ENCODE measurements at places on chromosomes 6 and 20. TPM values are rescaled to one million over a fixed set of nuclear protein-coding genes. Genes with fewer than 3 reads are reported as not detected.

Gene GLP1R
- not detected for total RNA-seq

Gene XKR7
- total RNA-seq = under 0.01 TPM

Gene KCNG1
- total RNA-seq = 15.2 TPM

Gene ZBP1
- not detected for total RNA-seq

Gene VWA7
- total RNA-seq = 0.50 TPM

Gene EXOC2
- total RNA-seq = 40.3 TPM

Gene GSTA1
- not detected for total RNA-seq

Gene PLCB4
- total RNA-seq = 9.3 TPM

Gene MMP24
- total RNA-seq = 0.29 TPM

Gene POPDC3
- total RNA-seq = 22.5 TPM

Gene PEX3
- 28.1 TPM for total RNA-seq

Gene NHLRC1
- 5.6 TPM for total RNA-seq

Gene HLA-DOA
- total RNA-seq = under 0.01 TPM

Gene WFDC5
- not detected for total RNA-seq

Gene STK38
- total RNA-seq = 25.0 TPM

Gene HLA-DRA
- total RNA-seq = 0.17 TPM

Gene SYNDIG1
- 0.17 TPM for total RNA-seq

Gene SOD2
- total RNA-seq = 2,364 TPM

Gene BPIFA2
- not detected for total RNA-seq

Gene PRDM13
- not detected for total RNA-seq

Gene MYB
- 0.29 TPM for total RNA-seq

Gene CPNE5
- total RNA-seq = 0.15 TPM

Gene L3MBTL1
- 10.4 TPM for total RNA-seq

Gene COL9A3
- total RNA-seq = 0.15 TPM

Gene HLA-DQA1
- total RNA-seq = not detected

Gene SGK2
- total RNA-seq = not detected

Gene SLC4A11
- 0.44 TPM for total RNA-seq

Gene TCF15
- not detected for total RNA-seq

Gene FNDC11
- 1.8 TPM for total RNA-seq

Gene TOX2
- 3.5 TPM for total RNA-seq

Gene CTCFL
- total RNA-seq = not detected

Data from smooth muscle cell of trachea (primary cell).